ENCODE measurements at places on chromosomes 16 and 17.

- no peak for DNase-seq
These were observed 67.8 kb downstream of the ADCY9 start for GRCh38 chr16:4048481-4048880.

DNA sequence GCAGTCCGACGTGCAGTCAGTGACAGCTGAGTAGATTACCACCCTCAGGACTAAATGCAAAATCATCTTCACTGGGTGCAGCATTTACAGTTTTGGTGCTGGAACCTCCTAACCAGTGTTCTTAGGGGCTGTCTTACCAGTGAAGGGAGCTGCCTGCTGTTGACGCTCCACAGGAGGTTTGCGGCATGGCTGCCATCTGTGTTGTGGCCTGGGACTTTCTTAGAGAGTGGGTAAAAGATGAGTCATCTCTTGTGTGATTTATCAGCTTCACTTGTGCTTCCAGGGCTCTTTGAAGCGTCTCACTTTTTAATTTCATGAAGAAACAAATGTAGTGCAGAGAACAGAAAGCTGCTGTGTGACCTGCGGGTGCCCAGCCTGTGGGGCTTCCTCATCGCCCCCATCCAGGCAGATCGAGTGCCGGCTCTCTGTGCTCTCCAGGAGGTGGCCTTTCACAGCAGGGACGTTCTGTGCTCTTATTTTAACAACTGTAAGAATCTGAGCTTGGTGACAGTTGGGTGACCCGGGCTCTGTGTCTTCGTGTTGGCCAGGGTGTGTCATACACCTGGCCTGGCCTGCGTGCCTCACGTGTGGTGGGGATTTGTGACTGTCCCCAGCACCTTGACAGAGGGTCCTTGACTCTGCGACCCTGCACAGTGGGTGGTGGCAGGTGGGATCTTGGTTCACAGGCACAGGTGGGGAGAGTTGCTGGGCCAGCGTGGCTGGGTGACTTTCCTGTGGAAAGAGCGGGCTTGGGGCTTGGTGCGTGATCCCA is 24.3 kb upstream of the ZNF750 start:
- DNase-seq: peak; percentile 83

DNA sequence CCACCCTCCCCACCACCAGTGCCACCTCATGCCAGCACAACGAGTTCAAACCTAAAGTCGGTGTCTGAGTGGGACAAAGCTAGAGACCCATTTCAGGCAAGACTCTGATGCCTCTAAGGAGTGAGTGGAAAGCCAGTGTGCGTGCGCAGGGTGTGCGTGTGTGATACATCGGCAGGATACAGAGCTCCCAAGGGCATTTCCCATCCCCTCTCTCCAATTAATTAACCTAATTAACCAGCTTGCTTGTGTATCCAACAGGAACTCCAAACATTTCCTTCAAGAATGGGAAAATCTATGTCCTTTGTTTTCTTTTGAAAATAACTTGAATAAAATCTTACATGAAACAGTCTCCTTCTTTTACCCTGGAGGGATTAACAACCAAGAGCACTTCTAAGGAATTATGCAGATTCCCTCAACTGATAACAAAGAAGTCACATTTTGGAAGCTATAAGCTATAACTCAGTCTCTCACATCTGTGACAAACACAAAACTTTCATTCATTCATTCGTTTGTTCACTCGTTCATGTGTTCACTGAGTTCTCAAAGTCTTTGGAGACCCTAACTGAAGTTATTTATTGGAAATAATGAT is 9.9 kb downstream of the ATPAF2 start:
- DNase-seq: no peak

- DNase-seq: no peak
These were observed 206.9 kb upstream of the C17orf78 start for GRCh38 chr17:37168731-37169353.

- no peak for DNase-seq
These were observed 30.2 kb downstream of the TPSG1 start for GRCh38 chr16:1194665-1195392.

GRCh38 chr17:55305321-55306087 is 40.7 kb downstream of the HLF start:
- DNase-seq: no peak

DNA sequence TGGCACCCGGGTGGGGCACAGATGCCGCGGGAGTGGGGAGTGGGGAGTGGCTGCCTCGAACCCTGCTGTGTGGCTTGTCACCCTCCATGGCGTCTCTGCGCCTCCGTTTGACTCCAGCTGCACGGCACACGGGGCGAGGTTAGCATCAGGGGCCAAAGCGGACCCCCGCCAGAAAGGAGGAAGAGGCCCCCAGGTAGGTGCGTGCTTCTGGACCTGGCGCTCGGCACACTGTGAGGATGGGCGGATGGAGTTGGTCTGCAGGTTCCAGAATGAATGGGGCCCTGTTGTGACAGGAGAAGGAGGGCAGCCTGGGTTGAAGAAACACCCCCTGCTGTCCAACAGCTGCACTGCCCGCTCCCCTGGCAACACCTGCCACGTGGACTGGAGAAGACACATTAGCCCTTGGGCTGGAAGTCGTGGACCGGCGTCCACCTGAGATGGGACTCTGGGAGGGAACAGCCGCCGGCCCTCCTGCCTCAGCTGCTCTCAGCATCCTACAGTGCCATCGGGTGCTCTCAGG is 9.4 kb upstream of the FASN start:
- no peak for DNase-seq

DNA sequence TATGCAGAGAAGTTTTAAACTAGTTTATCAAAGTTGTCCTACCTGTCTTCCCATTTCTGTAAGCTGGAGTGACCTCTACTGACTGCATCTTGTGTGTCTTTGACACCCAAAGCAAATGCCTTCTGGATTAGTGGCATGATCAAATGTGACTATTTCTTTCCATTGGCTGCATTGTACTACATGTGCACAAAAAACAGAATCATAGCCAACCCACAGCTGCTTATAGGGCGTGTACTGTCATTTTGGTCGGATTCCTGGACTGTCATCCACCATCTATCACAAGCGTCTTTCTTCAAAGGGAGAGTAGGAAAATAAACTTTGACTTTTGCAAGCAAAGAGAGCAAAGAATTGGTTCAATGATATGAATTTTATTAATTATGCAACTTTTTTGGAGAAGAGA is 310.6 kb downstream of the MAP2K6 start:
- no peak for DNase-seq

DNA sequence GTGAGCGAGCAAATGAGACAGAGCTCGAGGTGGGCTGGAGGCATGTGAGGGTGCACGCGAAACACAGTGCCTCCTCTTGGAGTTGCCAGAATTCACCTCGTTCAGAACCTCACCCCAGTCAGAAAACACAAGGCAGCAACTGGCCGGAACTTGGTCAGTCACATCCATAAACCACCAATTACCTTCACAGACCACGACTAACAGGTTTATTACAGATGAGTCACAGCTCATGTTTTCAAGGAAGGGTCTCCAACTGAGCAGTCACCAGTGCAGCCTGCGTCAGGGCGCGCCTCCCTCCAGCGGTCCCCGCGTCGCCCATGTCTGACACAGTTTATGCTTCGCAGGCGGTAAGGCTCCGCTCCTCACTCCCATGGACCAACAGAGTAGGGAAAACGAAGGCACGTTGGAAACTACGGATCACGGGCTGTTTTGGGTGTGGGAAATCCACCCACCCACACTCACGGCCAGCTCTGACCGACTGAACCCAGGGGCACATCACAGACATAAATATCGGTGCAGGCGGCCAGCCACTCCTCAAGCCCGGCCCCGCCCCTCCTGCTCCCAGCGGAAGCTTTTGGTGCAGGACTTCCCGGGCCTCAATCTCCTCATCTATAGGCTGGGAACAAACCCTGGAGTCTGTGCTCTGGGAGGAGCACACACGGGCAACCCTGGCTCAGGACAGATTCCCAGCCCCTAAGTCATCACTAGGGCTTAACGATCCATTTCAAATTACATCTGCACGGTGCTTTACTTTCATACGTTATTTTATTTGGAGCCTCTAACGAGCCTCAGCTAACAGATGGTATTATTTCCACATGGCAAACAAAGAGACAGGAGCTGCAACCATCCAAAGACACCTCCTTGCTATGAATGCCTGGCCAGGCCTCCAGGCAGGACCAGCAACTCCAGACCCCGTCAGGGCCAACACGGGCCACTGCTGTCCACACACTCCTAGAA is 126.3 kb downstream of the ZNF778 start:
- no peak for DNase-seq

DNA sequence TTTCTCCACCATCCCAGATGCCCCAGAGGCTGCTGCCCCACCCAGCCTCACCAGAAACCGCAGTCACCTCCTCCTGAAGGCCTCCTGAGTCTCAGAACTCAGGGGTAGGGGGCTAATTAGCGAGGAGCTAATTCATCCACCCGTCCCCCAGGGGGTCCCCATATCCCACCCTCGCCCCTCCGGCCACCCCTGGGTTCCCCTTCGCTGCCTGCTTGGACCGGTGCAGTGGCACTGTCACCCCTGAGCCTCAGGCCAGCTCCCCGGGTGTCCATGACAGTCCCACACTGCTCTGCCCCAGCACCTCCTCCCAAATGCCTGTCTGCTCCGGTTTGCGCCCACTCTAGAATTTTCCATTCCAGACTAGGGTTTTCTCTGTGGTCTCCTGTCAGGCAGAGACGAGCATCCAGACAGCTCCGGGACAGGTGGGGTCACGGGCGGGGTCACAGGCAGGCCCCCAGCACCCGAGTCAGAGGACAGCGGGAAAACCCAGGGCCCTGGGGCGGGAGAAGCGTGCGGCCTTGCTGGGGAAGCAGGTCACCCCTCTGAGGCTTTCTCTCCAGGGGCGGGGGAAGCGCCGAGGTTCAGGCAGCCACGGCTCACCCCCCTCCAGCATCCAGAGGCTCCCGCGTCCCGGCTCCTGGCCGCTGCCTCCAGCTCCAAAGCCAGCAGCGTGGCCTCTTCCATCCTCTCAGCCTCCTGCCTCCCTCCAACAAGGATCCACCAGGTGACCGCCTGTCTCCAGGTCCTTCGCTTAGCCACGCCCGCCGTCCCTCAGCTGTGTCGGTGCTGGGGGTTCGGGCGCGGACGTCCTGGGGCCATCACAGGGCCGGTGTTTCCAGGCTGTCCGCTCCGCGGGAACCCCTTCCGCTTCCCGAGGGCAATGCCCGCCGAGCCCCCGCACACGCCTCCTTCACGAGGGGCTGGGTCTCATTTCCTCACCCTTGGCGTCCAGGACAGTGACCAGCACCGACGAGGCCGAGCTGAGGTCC is 3.1 kb upstream of the PERCC1 start:
- DNase-seq: no peak

DNA sequence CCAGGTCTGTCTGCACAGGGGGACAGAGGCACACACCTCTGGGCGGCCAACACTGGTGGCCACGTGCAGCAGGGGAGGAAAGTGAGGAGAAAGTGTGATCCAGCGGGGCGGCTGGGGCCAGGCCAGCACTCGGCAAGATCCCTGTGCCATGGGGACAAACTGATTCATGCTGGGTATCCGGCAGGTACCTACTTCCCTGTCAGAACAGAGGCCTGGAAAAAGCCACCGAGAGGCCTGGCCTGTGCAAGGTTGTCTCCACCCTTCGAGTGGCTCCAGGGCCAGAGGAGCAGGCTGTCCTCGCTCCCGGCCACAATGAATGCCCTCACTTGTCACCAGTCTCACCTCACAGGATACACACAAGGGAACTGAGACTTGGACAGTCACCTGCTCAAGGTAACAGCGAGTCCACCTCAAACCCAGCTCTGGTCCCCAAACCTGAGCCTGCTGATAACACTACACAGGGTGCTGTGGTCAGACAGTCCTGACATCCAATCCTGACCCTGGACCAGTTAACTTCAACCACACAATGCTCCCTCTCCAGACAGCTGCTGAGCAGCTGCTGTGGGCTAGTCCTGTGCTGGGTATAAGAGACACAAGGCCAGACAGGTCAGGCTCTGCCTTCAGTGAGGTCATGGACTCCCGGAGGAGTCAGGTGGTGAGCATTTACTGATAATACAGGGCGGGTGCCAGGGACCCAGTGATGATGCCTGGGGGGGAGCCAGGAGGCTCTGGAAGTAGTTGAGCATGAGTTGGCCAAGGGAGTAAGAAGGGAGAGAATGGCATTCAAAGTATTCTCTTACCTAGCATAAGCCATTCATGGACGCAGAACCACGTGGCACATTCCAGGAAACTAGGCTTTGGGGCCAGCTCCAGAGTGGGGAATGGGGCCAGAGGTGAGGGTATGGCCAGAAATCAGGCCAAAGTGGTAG is 53.0 kb downstream of the VAC14 start:
- peak; percentile 60 for DNase-seq

GRCh38 chr17:59669411-59669810 is 37.8 kb downstream of the PTRH2 start:
- no peak for DNase-seq

DNA sequence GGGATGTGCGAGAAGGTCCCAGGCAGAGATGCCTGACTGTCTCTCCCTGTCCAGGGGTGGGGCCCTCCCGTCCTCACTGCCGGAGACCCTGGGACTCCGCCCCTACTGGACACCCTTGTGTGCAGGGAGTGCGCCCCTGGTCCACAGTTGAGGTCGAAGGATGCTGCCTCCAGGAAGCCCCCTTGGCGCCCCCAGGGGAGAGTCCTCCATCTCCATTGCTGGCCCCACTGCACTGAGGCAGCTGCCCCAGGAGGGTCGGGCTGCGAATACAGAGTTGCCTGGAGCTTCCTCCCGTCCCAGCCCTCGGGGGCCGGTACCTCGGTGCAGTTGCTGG is 26.6 kb downstream of the CTU2 start:
- no peak for DNase-seq

- no peak for DNase-seq
These were observed 49.1 kb downstream of the SPAG9 start for GRCh38 chr17:51071556-51071955.

GRCh38 chr17:2396192-2396567 is 4.7 kb downstream of the MNT start:
- DNase-seq: no peak

DNA sequence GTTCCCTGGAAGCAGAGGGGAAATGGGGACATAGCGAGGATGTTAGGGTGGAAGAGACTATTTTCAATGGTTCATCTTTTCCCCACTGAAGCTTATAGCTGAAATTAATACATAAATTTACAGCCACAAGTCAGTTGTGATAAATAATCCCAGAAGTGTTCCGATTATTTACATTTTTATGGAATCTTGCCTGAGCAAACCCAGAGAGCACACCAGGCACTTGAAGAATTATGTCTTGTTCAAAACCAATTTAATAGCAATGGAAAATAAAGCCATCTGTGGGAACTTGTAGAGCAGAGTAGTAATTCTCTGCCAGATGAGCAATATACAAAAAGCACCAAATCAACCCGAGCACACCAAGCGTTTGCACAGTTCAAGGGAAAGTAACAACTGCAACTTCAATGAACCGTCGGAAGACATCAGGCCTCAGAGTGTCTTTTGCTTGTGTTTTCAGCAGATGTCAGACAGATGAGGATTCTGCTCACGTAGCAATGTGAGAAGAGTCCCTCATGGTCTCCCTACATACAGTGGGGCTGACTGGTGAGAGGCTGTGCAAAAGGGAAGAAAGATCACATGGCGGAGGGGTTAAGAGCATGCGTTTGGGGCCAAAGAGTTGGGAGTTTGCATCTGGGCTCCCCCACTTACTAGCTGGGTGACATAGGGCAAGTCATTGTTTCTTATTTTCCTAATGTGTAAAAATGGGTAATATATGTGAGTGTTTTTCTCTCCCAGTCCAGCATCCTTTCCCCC is 148.7 kb upstream of the HS3ST2 start:
- DNase-seq: no peak

GRCh38 chr16:55656691-55657092 is 904 bp downstream of the SLC6A2 start:
- DNase-seq: no peak

Measured in fibroblast of lung (primary cell).